ENCODE measurements at places on chromosomes 2 and 18.

- peak; percentile 98 for DNase-seq
These were observed 66.6 kb downstream of the PHLPP1 start for GRCh38 chr18:62781893-62782292.

GRCh38 chr2:20539776-20540586 is 93.1 kb downstream of the RHOB start:
- peak; percentile 23 for DNase-seq

GRCh38 chr2:218285604-218286003 is 6.7 kb downstream of the TMBIM1 start:
- peak; percentile 65 for DNase-seq

DNA sequence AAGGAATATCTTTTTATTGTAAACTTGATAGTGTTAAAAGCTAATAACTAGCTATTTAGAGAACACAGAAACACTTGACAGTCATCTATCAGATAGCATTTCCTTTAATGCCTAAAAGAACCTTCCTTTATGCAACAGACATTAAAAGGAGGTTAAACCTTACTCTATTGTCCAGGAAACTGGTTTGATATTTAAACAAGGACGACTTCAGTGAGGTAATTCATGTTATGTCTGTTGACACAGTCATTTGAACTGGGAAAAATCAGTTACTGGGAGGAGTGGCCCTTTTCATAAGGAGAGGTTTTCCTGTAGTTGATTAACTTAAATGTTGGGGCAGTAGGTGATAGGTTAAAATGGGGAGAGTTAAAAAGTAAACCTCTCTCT is 6.7 kb downstream of the TGIF1 start:
- no peak for DNase-seq

GRCh38 chr2:39488450-39488849 is 51.4 kb upstream of the MAP4K3 start:
- DNase-seq = peak; percentile 94

DNA sequence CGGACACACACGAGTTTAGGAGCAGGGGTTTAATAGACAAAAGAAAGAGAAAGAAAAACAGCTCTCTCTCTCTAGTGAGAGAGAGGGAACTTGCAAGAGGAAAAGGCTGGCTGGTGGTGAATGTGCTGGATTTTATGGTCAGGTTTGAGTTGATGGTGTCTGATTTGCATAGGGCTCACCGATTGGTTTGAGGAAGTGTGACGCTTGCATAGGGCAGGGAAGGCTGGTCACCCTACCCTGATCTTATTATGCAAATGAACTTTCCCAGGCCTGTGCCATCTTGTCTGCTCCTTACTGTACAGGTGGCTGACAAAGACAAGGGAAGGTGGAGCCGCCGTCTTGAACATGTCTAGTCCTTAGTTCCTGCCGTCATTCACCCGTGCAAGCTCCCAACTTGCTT is 408.9 kb downstream of the RIT2 start:
- no peak for DNase-seq

DNA sequence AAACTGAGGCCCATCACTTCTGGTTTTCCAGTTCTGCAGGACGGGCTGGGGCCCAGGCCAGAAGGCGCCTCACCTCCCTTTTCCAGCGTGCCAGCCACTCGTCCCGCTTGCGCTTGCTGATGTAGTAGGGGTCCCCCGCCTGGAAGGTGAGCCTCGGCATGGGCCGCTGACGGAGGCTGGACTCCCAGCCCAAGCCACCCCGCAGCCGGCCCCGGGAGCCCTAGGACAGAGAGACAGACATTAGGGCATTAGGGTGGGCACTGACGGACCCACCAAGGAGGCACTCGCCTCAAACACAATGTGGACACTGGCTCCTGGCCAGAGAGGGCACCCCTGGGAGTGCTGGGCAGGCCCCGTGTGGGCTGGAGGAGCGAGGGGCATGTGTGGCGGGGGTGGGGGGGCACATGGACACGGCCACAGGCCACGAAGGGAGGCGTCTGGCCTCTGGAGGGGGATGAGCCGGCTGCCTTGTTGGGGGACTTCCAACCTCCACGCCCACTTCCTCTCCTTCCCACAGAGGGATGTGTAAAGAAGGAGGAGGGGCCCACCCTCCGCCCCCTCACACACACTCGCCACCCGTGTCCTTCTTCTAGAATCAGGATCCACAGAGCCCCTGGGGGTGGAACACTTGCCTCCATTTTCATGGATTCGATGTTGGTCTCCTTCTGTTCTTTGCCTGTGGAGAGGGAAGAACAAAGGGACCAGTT is 66.7 kb downstream of the DNMT3A start:
- DNase-seq = peak; percentile 10
